Lung (tissue), 17 donors: ENCODE measurements at places on chromosomes 1 and 21. TPM values are rescaled to one million over a fixed set of nuclear protein-coding genes. Genes with fewer than 3 reads are reported as not detected.
A peak's percentile ranks its signal among the peaks of the same experiment; 100 is the strongest.

Gene AMY2A
- total RNA-seq, result 0.71 TPM

Gene PCP4
- 1.3 TPM for total RNA-seq

- H3K36me3 ChIP-seq, result no peaks in the 10 kb centered on the region
- peaks cover 9% of the 10 kb centered on the region for H3K4me1 ChIP-seq
- DNase-seq, result no peak
- no peaks in the 10 kb centered on the region for H3K27me3 ChIP-seq
- no peak overlapping the region for H3K4me3 ChIP-seq
- no peak overlapping the region for H3K27ac ChIP-seq
Observed at GRCh38 chr1:230819976-230820375, 48.3 kb downstream of the C1orf198 start.

Gene VHLL
- not detected for total RNA-seq

DNA sequence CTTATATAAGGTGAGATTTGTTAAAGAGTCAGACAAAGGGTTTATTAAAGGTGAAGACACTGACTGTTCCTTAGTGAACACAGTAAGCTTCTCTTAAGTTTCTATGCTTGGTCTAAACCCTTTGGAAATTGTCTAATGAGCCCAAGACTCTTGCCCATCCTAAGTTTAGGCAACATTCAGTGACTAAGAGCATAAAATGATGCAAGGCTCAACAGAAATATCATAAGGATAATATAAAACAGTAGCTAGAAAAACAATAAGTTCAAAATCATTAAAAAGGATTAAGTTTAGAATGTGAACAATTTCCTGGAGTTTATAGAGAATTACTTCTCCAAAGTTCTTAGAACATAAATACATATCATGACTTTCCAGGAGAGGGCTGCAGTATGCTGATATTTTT, 108.9 kb upstream of the PDC start:
- no peaks in the 10 kb centered on the region for H3K4me1 ChIP-seq
- no peak for DNase-seq
- no peak overlapping the region for H3K4me3 ChIP-seq
- H3K36me3 ChIP-seq, result no peaks in the 10 kb centered on the region
- no peaks in the 10 kb centered on the region for H3K27me3 ChIP-seq
- no peak overlapping the region for H3K27ac ChIP-seq

Gene TNFRSF1B
- 79.0 TPM for total RNA-seq

DNA sequence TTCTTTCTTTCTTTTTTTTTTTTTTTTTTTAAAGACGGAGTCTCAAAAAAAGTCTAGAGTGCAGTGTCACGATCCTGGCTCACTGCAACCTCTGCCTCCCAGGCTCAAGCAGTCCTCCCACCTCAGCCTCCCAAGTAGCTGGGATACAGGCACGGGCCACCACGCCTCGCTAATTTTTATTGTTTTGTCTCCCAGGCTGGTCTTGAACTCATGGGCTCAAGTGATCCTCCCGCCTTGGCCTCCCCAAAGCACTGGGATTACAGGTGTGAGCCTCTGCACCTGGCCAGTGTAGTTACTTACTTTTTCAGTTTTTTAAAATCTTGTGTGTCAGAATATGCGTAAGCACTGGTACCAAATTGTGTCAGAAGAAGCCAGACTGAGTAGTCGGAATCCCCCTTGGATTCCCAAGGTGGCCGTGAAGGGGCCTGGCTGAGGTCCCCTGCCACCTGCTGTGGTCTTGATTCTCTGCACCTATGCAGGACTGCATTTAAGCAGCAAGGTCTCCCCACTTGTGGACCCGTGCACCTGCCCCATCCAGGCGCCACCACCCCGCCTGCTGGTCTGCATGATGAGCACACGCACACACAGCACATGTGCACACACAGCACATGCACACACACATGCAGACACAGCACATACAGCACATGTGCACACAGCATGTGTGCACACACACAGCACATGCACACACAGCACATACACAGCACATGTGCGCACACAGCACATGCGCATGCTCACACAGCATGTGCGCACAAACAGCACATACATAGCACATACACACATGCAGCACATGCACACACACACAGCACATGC, 47.5 kb downstream of the PCNT start:
- H3K36me3 ChIP-seq, result peaks cover 29% of the 10 kb centered on the region
- no peaks in the 10 kb centered on the region for H3K4me1 ChIP-seq
- H3K27me3 ChIP-seq, result no peaks in the 10 kb centered on the region
- H3K4me3 ChIP-seq, result no peak overlapping the region
- no peak for DNase-seq
- no peak overlapping the region for H3K27ac ChIP-seq

DNA sequence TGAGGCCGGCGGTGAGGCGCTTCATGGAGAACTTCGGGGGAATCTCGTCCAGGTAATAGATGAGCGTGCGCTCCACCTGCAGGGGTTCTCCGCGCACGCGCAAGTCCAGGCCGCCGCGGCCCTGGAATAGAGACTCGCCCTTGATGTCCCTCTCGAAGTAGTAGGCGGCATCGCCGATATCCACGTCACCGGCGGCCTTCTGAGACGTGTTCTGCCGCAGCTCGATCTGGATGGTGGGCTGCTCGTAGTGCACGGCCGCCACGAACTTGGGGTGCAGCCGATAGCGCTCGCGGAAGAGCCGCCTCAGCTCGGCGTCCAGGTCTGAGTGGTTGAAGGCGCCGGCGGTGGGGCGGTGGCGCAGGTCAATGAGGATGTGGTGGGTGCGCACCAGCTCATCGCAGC, 726 bp downstream of the TACSTD2 start:
- H3K27ac ChIP-seq, result no peak overlapping the region
- peaks cover 18% of the 10 kb centered on the region for H3K4me1 ChIP-seq

GRCh38 chr1:33388805-33389771, 41.8 kb downstream of the PHC2 start:
- no peak overlapping the region for H3K4me3 ChIP-seq
- H3K4me1 ChIP-seq, result peaks cover 4% of the 10 kb centered on the region
- H3K36me3 ChIP-seq, result no peaks in the 10 kb centered on the region
- no peaks in the 10 kb centered on the region for H3K27me3 ChIP-seq
- no peak for DNase-seq

Gene MYOG
- not detected for total RNA-seq

GRCh38 chr1:84620720-84621313, 46.6 kb upstream of the CTBS start:
- H3K4me1 ChIP-seq, result peaks cover 7% of the 10 kb centered on the region
- H3K27ac ChIP-seq, result peak overlapping the region; percentile 55
- H3K36me3 ChIP-seq, result no peaks in the 10 kb centered on the region
- peak overlapping the region; percentile 5 for H3K4me3 ChIP-seq

Gene LENEP
- 0.89 TPM for total RNA-seq

DNA sequence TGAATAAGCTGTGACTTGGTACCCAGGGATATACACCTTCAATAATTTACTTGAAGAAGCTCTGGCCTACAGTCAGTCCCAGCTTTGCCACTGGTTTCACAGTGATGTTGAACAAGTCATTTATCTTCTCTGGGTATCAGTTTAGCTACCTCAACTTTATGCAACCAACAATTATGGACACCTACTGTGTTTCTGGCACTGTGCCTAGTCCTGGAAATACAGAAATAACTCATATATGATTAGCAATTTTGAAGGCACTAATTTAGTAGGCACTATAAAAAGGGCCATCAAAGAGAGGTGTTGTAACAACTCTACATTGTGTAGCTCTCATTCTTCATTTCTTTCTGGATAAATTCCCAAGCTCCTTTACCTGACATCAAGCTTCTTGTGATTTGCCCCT, 88.6 kb upstream of the SPATA6 start:
- no peak for DNase-seq
- no peak overlapping the region for H3K4me3 ChIP-seq
- no peaks in the 10 kb centered on the region for H3K4me1 ChIP-seq
- no peak overlapping the region for H3K27ac ChIP-seq

GRCh38 chr1:164051782-164052181, 507.2 kb upstream of the PBX1 start:
- no peak overlapping the region for H3K4me3 ChIP-seq
- H3K4me1 ChIP-seq, result no peaks in the 10 kb centered on the region
- no peak overlapping the region for H3K27ac ChIP-seq
- DNase-seq, result no peak
- no peaks in the 10 kb centered on the region for H3K36me3 ChIP-seq

Gene ADGRL4
- total RNA-seq, result 16.1 TPM

DNA sequence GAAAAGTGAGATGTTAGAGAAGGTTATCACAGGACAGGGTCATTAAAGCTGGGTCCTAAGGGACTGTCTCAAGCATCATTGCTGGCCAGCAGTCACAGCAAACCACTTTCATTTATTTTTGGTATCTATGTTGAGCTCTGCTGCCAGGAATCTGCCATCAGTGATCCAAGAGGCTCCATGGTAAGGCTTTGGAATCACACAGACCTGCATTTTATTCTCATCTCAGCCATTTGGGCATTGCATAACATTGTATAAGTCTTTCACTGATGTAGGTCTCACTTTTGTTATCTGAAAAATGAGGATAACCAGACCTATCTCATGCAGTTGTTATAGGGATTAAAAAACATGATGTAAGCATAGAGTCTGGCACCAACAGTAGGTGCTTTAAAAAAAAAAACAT, 77.5 kb downstream of the OMA1 start:
- no peak overlapping the region for H3K27ac ChIP-seq
- H3K36me3 ChIP-seq, result no peaks in the 10 kb centered on the region

DNA sequence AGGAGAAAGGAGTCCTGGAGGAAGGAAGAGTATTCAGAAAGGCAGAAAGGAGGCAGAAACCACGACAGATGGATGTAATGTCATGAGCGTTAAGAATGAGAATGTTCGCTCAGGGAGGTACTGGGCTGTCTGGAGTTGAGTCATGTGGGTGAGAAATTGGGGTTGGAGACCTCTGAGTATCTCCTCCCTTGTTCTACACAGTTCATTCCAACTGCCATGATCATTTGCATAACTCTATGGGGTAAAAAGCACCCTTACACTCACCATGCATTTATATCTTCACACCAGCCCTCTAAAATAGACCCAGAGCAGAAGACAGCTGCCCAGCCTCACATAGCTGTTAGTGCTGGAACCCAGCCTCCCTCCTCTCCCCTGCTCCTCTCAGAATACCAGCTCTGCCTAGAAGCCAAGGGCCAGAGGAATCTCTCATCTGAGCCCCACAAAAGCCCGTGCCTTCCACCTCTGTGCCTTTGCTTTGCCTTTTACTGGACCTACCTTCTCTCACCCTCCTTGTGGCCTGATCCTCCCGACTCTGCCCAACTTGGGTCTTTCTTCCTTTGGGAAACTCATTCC, 85.2 kb downstream of the BEND5 start:
- no peak for DNase-seq
- H3K36me3 ChIP-seq, result no peaks in the 10 kb centered on the region
- no peak overlapping the region for H3K4me3 ChIP-seq
- peaks cover 13% of the 10 kb centered on the region for H3K4me1 ChIP-seq

DNA sequence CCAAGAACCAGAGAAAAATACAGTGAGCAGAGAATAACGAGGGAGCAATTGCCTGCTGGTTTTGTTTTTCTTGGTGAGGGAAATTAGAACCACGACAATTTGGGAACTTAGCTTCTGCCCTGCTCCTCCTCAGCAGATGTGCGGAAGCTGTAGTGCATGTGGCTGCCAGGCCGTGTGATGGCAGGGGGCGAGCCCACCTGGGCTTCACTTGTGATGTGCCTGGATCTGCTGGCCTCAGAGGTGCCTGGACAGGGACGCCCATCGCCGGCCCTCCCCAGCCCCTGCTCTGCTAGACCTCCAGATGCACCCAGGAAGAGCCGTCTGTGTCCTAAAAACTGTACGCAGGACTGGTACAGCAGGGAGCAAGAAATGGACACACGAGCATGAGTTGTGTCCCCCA, 28.5 kb upstream of the C1orf174 start:
- no peak overlapping the region for H3K27ac ChIP-seq
- no peaks in the 10 kb centered on the region for H3K4me1 ChIP-seq
- peaks cover 2% of the 10 kb centered on the region for H3K27me3 ChIP-seq
- no peak for DNase-seq

GRCh38 chr1:64323054-64323453, 119.6 kb downstream of the UBE2U start:
- H3K36me3 ChIP-seq, result no peaks in the 10 kb centered on the region
- no peak for DNase-seq
- no peak overlapping the region for H3K4me3 ChIP-seq
- no peaks in the 10 kb centered on the region for H3K4me1 ChIP-seq

DNA sequence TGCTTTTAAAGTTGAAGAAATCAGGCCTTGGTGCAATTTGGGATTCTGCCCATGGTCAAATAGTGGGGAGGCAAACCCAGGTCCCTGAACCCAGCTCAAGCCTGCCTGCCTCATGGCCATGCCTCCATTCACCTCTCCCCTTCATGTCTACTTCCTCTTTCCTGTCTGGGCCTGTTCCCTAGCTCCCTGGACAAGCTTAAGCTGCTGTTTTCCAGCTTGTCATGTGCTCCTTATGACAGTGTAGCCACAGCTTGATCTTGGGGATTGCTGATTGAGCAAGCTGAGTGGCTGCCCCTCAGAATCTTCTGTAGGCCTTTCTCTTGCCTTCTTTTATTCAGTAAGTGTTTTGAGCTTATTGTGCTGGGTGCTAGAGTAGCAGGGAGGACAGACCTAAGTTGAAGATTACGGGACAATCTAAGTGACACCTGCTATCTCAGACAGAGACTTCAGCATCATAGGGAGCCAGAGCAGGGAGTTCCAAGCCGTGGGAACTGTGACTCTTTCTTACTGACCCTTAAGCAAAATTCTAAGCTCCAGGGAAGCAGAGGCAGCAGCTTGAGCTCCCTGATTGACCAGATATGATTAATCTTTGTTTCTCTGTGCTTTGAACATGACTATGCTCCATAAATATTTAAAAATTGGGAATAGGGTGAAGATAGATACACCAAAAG, 520 bp upstream of the MR1 start:
- H3K27ac ChIP-seq, result peak overlapping the region; percentile 76
- DNase-seq, result no peak
- no peak overlapping the region for H3K4me3 ChIP-seq
- peaks cover 7% of the 10 kb centered on the region for H3K4me1 ChIP-seq

Gene SMYD2
- 48.6 TPM for total RNA-seq

GRCh38 chr1:153494976-153495535, 34.6 kb upstream of the S100A7 start:
- no peaks in the 10 kb centered on the region for H3K27me3 ChIP-seq
- H3K4me1 ChIP-seq, result peaks cover 9% of the 10 kb centered on the region
- no peaks in the 10 kb centered on the region for H3K36me3 ChIP-seq
- no peak overlapping the region for H3K4me3 ChIP-seq
- H3K27ac ChIP-seq, result no peak overlapping the region
- peak; percentile 73 for DNase-seq

- no peaks in the 10 kb centered on the region for H3K4me1 ChIP-seq
- peak within 1 kb of the TSS; percentile 84 for H3K27ac ChIP-seq
- H3K27me3 ChIP-seq, result no peaks in the 10 kb centered on the region
- H3K4me3 ChIP-seq, result peak within 1 kb of the TSS; percentile 39
- peak; percentile 28 for DNase-seq
Observed at GRCh38 chr1:30757352-30758120, at the start of gene LAPTM5. LAPTM5 (minus strand) TSS chr1:30757774; CDS start chr1:30757745, 29 bp downstream.

DNA sequence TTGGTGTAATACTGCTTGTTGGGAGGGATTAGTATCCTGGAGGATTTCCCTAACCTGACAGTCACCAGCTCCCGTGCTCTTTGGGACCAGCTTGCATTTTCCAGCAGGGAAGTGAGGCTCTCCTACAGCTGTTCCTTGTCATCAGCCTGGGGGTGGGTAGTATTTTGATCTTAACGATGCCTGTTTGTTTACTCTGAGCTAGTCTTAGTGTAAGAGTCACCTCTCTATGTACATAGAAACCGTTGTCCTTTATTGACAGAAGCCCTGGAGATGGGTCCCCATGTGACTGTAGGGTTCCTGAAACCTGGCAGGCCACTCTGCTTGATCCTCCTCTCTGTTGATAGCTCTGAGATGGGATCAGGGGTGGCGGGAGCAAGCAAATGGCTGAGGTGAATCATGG, 58.0 kb downstream of the ACP6 start:
- peaks cover 7% of the 10 kb centered on the region for H3K4me1 ChIP-seq
- H3K4me3 ChIP-seq, result no peak overlapping the region
- H3K27me3 ChIP-seq, result no peaks in the 10 kb centered on the region
- no peak overlapping the region for H3K27ac ChIP-seq
- peaks cover 29% of the 10 kb centered on the region for H3K36me3 ChIP-seq
- peak; percentile 44 for DNase-seq
